ENCODE measurements at places on chromosomes 16 and 17.
A peak's percentile ranks its signal among the peaks of the same experiment; 100 is the strongest.

DNA sequence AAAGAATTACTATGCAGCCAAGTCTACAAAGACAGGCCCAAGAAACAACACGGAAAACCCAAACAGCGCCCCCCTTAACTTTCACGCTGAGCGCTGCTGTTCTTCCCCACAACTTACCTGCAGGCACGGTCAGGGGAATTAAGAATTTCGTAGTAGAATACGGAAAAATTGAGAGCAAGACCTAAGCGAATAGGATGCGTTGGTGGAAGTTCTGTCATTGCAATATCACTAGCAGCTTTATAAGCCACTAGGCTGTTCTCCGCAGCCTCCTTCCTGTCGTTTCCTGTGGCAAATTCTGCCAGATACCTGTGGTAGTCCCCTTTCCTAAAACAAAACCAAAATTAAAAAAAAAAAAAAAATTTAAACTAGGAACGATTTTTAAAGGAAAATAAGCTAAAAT, 39.0 kb downstream of the YWHAE start:
- DNase-seq = peak; percentile 48

GRCh38 chr16:3599922-3600321, 11.5 kb downstream of the SLX4 start:
- DNase-seq = no peak

- DNase-seq = no peak
These were observed 96.9 kb upstream of the ADAMTS18 start for GRCh38 chr16:77531752-77532151.

DNA sequence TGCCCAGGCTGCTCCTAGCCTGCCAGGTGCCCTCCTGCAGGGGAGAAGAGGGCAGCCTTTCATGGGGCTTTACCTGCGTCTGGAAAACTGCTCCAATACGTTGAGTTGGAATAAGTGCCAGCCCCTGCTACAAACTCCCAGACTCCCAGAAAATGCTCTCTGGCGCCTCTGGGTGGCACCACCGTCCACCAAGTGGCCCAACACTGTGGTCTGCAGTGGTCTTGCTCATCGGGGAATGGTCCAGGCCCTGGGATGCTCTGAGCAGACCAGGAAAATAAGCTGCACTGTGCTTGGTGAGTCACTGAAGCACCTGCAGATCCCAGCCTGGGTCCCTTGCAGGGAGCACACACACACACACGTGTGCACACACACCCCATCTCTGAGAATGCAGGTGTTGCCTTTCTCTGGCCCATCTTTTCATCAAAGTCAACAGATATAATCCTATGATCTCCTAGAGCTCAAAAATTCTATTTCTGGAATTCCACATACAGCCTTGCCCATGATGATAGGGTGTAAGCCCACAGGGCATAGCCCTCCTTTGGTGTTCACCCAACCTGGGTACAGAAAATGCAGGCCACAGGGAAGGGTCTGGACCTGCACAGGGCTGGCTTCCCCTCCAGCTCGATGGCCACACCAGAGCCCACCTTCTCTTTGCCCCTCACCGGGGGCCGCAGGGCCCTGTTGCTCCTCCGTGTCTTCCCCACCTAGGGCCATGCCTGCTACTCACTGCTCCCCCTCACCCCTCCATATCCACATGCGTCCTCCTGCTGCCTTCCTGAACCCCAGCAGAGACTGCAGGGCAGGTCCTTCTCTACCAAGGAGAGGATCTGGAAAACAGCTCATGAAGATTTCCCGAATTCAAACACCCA, 20.5 kb downstream of the CDIP1 start:
- DNase-seq = peak; percentile 27

GRCh38 chr17:33671491-33671890, 378.4 kb upstream of the ASIC2 start:
- no peak for DNase-seq

DNA sequence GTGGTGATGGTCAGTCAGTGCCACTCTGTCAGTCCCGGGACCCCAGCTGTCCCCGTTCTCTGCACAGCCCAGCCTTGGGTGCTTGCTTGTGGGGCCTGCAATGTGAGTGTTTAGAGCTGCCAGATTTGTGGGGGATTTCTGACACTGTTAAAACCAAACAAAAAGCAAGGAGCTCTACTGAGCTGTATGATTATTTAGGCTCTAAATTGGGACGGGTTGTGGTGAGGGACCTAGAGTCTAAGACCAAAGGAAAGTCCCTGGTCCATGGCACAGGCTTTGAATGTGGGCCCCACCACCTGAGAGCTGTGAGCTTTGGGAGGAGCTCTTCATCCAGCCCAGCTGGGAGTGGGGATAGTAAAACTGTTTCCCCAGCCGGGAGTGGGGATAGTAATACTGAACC, 63.3 kb downstream of the KSR1 start:
- no peak for DNase-seq

GRCh38 chr16:11167581-11167980, 88.4 kb downstream of the SOCS1 start:
- DNase-seq = no peak

- DNase-seq = no peak
These were observed 14.2 kb downstream of the KLHL36 start for GRCh38 chr16:84662471-84662870.

DNA sequence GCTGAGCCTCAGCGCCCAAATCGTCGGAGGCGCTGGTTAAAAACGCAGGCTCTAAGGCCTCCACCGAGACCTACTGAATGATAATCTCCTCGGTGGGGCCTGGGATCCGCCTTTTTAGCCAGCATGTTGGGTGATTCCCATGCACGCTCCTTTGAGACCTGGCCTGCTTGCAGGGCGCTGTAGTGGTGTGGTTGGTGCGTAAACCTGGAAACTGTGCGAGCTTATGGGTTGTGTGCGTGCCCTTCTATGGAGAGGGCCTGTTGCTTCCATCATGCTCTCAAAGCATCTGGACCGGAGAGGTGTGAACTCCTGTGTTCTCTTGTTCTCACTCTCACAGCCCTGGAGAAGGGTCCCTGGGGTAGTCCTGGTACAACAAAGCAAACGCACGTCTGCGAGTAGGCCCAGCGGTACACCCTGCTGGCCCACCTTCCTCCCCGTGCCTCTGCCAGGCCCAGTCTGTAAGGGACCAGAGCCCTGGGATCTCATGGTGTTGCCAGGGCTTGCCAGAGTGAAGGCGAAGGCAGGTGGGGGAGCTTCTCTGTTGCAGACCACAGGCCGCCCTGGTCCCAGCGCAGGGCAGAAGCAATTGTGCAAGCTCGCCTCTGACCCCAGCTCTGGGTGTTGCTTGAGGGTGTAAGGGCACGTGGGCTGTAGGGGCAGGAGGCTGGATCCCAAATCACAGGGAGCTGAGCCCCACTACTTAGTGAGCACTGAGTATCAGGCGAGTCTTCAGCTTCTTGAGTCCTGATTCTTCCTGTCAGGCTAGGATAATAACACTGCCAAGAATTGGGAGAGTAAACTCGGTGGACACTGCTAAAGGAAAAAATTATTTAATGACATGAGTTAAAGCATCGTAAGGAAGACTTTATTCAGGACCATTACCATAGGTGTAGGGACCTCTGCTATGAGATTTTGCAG, 879 bp upstream of the LRRC75A start:
- DNase-seq = peak; percentile 5

GRCh38 chr17:4433515-4434031, at the start of gene SPNS3:
SPNS3 (plus strand) TSS chr17:4433940; CDS start chr17:4433968, 28 bp downstream.
- peak; percentile 73 for DNase-seq

DNA sequence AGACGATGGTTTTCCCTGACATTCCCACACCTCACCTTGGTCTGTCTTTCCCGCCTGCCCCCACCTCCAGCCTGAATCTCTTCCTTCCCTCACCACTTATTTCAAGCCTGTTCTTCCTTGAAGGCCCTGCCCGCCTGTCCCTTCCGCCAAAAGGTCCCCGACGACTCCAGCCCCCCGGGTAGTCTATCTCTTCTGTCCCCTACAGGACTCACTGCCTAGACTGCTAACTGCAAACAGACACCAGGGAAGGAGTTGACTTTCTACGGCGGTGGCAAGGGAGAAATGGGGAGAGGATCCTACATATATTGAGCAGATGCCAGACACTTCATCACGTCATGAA, 53.7 kb downstream of the NT5M start:
- no peak for DNase-seq

- no peak for DNase-seq
These were observed 15.1 kb upstream of the LASP1NB start for GRCh38 chr17:38910325-38910724.

- DNase-seq = no peak
These were observed 661 bp downstream of the LRRC3C start for GRCh38 chr17:39927929-39928857.

- DNase-seq = no peak
These were observed 7.3 kb downstream of the GJD3 start for GRCh38 chr17:40356990-40357881.

DNA sequence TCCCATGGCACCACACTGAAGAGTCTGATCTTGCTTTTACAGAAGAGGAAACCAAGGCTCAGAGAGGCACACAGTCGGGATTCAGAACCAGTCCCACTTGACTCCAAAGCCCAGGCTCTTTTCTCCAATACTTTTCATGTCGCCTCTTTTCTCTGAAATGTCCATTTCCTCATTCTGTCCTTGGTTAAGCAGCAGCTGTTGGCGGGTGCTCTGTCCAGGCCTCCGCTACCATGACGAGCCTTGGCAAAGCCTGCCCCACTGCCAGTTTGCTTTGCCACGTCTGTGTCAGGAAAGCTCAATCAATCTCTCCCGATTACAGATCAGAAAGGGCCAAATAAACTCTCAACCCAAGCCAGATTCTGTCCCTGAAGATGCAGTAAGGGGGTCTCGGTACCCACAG, 9.1 kb upstream of the CEP295NL start:
- DNase-seq = no peak

- DNase-seq = no peak
These were observed 99.5 kb upstream of the FA2H start for GRCh38 chr16:74874123-74874522.

DNA sequence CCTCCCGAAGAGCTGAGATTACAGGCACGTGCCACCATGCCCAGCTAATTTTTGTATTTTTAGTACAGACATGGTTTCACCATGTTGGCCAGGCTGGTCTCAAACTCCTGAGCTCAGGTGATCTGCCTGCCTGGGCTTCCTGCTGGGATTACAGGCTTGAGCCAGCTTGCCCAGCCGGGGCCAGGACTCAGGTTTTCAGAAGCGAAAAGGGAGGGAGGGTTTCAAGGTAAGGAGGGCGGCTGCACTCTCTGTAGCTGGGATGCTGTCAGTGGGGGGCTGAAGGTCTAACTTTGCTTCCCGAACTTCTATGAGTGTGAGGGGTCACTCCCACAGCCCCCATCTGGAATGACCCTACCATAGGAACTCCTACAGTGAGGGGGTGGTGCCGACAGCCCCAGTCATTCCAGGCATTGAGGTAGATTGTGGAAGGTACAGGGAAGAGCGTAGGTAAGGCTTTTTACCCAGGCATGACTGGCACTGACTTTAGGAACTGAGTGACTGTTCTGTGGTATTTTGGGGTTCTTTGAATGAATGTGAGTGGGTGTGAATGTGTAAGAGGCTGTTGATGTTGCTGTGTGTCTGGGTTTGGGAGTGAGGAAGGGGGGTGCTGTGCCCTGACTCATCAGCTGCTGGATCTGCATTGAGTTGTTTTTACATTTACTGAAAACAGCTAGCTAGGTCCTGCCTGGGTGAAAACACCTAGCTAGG, 3.8 kb upstream of the C1QL1 start:
- DNase-seq = peak; percentile 86

- DNase-seq = no peak
These were observed 6.8 kb upstream of the KRTAP17-1 start for GRCh38 chr17:41322094-41322902.

DNA sequence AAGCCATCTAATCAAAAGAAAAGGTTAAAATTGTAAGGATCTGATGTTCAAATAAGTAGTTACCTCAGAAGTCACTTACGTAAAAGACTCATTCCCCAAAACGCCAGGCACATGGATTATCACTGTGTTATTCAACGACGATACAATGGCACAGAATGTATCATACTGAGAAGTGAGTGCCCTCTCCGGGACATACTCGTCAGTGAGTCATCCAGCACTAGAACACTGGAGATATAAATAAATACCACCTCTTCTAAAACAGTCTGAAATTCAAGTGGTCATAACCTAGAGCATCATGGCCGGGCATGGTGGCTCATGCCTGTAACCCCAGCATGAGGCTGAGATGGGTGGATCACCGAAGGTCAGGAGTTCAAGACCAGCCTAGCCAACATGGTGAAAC, 24.9 kb downstream of the USP31 start:
- DNase-seq = no peak

DNA sequence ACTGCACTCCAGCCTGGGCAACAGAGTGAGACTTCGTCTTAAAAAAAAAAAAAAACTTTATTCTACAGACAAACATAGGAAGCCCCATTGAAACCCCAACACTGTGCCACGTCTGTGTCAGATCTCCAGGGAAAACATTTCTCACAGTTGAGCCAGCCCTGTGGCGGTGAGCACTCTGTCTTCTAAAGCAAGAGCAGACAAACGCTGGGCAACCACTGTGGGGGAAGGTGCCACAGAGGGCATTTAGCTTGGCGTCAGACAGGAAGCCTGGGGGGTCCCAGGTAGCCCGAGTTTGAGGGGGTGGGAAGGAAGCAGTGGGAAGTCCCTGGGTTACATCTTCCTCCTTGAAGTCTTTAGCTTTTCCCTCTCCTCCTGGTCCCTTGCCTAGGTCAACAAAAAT, 16.0 kb downstream of the C17orf100 start:
- DNase-seq = peak; percentile 53

DNA sequence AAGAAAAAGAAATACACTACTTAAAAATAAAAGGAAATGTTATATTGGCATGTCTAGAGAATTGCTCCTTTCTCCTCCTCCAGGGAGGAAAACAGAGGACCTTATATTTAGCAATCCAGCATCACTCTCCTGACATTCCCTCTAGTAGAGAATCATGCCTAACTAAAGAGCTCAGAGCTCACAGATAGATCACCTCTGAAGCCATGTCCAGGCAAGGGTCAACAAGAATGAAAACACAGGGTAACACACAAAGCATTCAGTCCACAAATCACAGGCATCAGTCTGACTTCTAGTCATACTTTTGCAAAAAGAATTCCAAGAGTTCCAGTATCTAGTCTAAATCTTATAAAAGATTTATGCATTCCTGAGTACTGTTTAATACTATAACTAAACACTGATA, 4.4 kb upstream of the HASPIN start:
- no peak for DNase-seq

GRCh38 chr17:2070241-2071023, 15.5 kb downstream of the HIC1 start:
- peak; percentile 93 for DNase-seq

DNA sequence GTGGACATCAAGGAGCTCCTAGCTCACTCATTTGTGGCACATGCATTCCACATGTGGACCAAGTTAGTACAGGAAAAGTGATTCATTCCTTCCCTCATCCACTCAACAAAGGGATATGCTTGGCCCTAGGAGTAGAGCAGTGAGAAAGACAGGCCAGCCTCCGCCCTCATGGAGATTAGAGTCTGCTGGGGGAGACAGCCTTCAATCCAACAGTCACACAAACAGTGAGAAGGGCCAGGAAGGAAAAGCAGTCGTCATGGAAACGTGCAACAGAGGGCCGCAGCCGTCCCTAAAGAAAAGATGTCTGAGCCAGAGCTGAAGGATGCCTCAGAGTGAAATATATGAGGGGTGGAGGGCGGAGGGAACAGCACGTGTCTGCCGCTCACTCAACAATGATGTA, 109.9 kb downstream of the VPS53 start:
- no peak for DNase-seq

Measured in activated CD8-positive, alpha-beta T cell treated with anti-CD3 and anti-CD28 coated beads for 36 hours (primary cell).